ENCODE measurements at places on chromosomes 16 and 17.

DNA sequence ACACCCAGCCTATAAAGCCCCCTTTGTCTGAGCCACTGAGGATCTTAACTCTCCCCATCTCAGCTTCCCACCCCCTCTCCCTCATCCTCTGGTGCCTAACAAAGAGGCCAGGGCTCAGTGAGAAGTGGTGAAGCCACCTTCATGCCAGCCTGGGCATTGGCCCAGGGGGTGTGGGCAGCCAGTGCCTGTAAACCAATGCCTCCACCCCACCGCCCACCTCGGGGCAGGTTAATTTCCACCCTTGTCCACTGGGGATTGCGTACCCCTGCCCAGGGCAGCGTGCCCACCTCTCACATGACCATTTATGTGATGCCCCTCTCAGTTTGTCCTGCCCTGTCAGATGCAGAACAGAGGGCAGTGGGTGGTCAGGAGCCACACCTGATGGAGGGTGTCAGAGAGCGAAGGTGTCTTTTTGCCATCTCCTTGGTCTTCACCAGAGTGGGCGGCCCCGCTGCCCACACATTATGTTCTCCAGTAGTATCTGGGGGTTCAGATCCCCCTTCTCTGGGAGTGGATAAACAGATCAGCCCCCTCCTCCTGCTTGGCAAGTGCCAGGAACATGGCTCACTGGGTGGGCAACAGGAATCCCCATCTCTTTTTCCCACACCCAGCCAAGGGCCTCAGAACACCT lies 10.1 kb upstream of the ARHGAP23 start:
- DNase-seq, result no peak

- DNase-seq, result no peak
Observed at GRCh38 chr16:76656994-76657393, 379.8 kb downstream of the CNTNAP4 start.

DNA sequence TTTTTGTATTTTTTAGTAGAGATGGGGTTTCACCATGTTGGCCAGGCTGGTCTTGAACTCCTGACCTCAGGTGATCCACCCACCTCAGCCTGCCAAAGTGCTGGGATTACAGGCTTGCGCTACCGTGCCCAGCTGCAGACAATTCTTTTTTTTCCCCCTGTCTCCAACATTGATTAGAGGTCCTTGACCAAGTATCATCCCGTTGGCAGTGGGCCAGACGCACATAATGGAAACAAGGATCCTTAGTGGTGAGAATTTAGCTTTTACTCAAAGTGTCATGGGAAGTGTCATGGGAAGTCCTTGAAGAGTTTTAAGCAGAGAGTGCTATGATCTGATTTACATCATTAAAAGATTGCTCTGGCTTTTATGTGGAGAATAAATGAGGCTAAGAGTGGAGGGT lies 2.1 kb upstream of the FBXO47 start:
- no peak for DNase-seq

GRCh38 chr16:13178318-13178717 lies 276.9 kb downstream of the SHISA9 start:
- no peak for DNase-seq

DNA sequence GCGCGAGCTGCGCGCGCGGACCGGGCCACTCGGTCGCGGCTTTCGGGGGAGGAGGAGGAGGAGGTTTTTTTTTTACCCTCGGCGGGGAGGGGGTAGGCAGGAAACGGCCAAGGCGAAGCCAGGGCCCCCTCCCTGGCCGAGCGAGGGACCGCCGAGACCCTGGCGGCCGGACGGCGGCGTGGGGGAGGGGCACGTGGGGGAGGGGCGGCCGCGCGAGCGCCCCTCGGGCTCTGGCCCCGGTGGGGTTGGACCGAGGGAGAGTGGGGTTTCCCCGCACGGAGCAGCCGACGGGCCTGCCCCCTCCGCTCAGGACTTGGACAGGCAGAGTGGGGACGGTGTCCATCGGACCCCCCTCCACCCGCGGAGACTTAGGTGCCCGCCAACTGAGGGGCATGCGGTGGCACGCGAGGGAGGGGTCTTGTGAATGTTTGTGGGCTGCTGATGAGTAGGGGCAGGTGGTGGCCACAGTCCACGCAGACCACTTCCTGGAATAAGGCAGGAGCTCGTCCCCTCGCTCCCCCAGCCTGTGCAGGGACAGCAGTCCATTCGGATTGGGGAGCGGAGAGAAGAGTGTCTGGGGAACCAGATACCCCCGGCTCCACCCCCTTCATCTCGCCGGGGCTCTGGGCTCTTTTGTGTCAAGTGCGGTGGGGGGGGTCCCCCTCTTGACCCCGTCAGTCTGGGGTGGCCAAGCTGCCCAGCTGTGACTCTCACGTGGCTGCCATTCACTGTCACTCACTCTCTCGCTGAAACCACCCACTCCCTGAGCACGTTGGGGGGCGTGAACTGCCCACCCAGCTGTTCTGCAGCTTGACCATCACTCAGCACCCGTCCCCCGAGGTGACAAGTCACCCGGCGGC lies 3.0 kb upstream of the CHD3 start:
- no peak for DNase-seq

- no peak for DNase-seq
Observed at GRCh38 chr17:6448473-6448872, 4.2 kb downstream of the PIMREG start.
